NCI-H187 (cell line): ENCODE measurements at places on chromosomes 11 and 22.

DNA sequence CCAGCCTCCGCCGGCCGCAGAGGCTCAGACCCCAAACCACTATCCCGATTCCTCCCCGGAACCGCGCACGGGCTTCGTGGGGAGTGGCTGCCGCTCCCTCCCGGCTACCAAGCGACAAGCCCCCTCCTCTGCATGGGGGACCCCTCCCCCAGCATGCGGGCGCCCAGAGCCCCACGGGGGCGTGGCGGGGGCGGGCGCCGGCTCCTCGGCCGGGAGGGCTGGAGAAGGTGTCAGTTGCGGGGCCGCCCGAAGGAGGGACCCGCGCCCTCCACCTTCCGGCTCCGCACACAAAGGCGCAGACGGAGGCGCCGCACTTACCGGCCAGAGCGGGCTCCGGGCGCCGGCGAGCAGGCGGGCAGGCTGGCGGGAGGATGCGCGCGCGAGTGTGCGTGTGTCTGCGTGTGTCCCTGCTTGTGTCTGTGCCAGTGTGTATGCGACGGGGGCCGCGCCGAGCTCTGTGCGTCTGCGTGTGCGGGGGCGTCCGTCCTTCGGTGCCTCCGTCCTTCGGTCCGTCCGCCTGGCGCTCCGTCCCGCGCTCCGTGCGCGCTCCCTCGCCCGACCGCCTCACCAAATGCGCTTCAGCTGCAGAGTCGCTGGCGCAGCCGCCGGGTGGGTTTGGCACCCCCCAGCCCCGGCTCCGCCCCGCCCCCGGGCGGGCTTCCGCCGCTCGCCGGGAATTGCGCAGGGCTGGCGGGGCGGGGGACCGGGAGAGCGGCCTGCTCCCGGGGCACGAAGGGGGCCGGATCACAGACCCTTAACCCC, at the start of gene PTPN5:
Gene PTPN5 (minus strand): TSS at position 592 of the 762 bp plus-strand sequence. CDS start 19,840 bp downstream, outside the sequence.
- DNase-seq: no peak

- no peak for DNase-seq
Observed at GRCh38 chr11:44923806-44924205, 26.9 kb downstream of the TP53I11 start.

DNA sequence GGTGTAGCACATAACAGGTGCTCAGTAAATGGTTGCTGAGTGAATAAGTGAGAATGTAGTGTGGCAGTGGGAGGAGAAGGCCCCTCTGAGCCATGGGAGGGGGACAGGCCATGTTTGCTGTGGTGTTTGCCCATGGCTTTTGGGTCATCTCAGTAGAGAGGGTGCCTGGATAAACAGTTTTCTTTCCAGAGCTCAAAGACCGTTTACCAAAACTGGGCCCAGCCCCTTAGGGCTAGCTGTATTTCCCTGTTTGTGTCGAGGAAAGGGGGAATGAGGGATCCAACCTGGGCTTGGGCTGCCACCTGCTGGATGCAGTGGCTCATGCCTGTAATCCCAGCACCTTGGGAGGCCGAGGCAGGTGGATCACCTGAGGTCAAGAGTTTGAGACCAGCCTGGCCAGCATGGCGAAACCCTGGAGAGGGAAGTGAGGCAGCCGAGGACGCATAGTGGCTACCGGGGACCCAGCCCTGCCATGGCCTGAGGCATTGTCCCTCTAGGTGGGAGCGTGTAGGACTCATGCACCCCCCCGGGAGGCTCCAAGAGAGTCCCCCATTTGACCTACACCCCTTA, 8.7 kb upstream of the LTO1 start:
- DNase-seq: no peak

GRCh38 chr11:107683061-107683460, 28.8 kb downstream of the SLN start:
- DNase-seq: no peak

GRCh38 chr11:4087551-4087950, 7.0 kb upstream of the RRM1 start:
- no peak for DNase-seq

GRCh38 chr11:34261820-34262219, 96.0 kb downstream of the ABTB2 start:
- DNase-seq: no peak
